ENCODE measurements at places on chromosomes 4 and X.

GRCh38 chr4:24921491-24921890 lies 8.6 kb upstream of the CCDC149 start:
- H3K4me3 ChIP-seq: no peak overlapping the region
- peaks cover 4% of the 10 kb centered on the region for H3K36me3 ChIP-seq
- peaks cover 3% of the 10 kb centered on the region for H3K4me1 ChIP-seq
- DNase-seq: no peak
- no peak overlapping the region for H3K27ac ChIP-seq

DNA sequence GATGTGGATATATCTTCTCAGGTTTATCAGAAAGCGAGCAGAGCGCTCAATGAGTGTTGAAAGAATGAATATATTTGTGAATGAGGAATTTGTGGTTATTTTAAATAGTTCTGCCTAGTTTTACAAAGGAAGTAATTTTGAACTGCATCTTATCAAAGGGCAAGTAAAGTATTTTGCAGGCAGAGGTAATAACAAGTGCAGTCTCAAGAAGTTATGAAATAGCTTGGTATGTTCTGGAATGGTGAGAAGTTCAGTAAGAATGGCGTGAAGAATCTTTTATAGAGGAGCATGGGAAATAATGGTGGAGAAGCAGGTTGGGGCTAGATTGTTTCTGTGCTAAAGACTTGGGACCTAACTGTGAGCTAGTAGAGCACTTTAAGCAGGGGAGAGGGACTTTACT lies 10.9 kb downstream of the TMA16 start:
- no peaks in the 10 kb centered on the region for H3K27me3 ChIP-seq
- no peak overlapping the region for H3K27ac ChIP-seq
- DNase-seq: no peak
- peaks cover 60% of the 10 kb centered on the region for H3K36me3 ChIP-seq

DNA sequence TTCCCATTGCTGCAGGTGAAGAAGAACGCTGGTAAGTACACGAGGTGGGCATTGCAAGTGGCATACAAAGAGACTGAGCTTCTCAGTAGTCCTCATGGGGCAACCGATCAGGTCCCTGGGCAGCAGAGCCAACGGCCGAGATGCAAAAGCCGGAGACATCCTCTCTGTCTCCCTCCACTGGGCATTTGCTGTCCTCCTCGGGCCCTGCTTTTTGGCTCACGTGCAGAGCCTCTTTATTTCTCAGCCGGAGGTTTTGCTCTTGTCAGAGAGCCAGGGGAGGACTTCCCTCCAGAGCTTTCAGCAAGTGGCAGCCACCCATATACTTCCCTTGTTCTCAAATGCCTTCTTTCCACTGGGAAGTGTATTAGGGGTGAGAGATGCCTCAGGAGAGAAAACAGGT lies 18.0 kb downstream of the STARD8 start:
- no peak for DNase-seq
- no peaks in the 10 kb centered on the region for H3K4me1 ChIP-seq
- H3K36me3 ChIP-seq: no peaks in the 10 kb centered on the region
- no peaks in the 10 kb centered on the region for H3K27me3 ChIP-seq
- no peak overlapping the region for H3K27ac ChIP-seq

DNA sequence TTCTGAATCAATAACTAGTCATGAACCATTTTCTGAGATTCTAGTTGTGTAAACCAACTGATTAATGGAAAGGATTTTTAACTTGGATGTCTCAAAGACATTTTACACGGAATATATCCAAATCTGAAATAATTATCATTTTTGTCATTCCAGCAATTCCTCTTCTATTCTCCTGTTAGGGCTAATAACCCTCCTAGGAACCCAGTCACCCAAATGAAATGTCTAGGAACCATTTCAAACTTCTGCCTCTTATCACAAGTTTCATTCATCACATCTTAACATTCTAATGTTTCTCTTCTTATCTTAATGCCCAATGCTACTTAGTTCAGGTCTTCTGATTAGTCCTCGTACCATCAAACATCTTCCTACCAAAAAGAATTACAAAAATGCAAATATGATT lies 639.8 kb downstream of the DMD start:
- H3K27ac ChIP-seq: no peak overlapping the region
- no peaks in the 10 kb centered on the region for H3K36me3 ChIP-seq
- H3K4me3 ChIP-seq: no peak overlapping the region
- no peak for DNase-seq

GRCh38 chrX:3520982-3521381 lies 174.5 kb upstream of the MXRA5 start:
- no peaks in the 10 kb centered on the region for H3K36me3 ChIP-seq
- H3K4me3 ChIP-seq: no peak overlapping the region
- H3K27ac ChIP-seq: no peak overlapping the region
- H3K27me3 ChIP-seq: no peaks in the 10 kb centered on the region
- H3K4me1 ChIP-seq: no peaks in the 10 kb centered on the region
- DNase-seq: no peak

- no peaks in the 10 kb centered on the region for H3K36me3 ChIP-seq
- H3K4me1 ChIP-seq: no peaks in the 10 kb centered on the region
- H3K27ac ChIP-seq: no peak overlapping the region
- no peak for DNase-seq
- H3K4me3 ChIP-seq: no peak overlapping the region
Measured at GRCh38 chrX:9164086-9164485, 130.2 kb upstream of the FAM9B start.

GRCh38 chrX:29447867-29448266 lies 767.5 kb upstream of the MAGEB2 start:
- no peak overlapping the region for H3K4me3 ChIP-seq
- H3K4me1 ChIP-seq: no peaks in the 10 kb centered on the region
- H3K36me3 ChIP-seq: no peaks in the 10 kb centered on the region

GRCh38 chr4:89379511-89380044 lies 72.0 kb upstream of the GPRIN3 start:
- H3K27me3 ChIP-seq: no peaks in the 10 kb centered on the region
- no peak overlapping the region for H3K27ac ChIP-seq
- H3K36me3 ChIP-seq: no peaks in the 10 kb centered on the region
- DNase-seq: no peak

GRCh38 chr4:122798101-122798500 lies 28.5 kb upstream of the FGF2 start:
- no peak overlapping the region for H3K4me3 ChIP-seq
- no peaks in the 10 kb centered on the region for H3K36me3 ChIP-seq
- no peaks in the 10 kb centered on the region for H3K4me1 ChIP-seq
- DNase-seq: no peak
- no peak overlapping the region for H3K27ac ChIP-seq

DNA sequence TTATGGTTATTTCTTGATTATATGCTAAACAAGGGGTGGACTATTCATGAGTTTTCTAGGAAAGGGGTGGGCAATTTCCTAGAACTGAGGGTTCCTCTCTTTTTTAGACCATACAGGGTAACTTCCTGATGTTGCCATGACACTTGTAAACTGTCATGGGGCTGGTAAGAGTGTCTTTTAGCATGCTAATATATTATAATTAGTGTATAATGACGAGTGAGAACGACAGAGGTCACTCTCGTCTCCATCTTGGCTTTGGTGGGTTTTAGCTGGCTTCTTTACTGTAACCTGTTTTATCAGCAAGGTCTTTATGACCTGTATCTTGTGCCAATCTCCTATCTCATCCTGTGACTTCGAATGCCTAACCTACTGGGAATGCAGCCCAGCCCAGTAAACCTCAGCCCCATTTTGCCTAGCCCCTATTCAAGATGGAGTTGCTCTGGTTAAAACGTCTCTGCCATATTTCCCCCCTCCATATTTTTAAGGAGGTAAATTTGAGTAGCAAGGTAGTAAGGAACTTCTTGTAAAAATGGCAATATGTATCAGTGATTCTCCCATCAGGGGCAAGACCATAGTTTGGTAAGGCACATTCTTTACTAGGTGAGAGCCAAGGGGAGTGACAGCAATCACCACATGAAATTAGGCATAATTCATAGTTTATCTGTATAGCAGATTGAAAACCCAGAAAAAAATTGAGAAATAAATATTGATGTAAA lies 2.6 kb downstream of the CXCL2 start:
- no peak for DNase-seq
- H3K36me3 ChIP-seq: no peaks in the 10 kb centered on the region
- H3K27me3 ChIP-seq: no peaks in the 10 kb centered on the region

DNA sequence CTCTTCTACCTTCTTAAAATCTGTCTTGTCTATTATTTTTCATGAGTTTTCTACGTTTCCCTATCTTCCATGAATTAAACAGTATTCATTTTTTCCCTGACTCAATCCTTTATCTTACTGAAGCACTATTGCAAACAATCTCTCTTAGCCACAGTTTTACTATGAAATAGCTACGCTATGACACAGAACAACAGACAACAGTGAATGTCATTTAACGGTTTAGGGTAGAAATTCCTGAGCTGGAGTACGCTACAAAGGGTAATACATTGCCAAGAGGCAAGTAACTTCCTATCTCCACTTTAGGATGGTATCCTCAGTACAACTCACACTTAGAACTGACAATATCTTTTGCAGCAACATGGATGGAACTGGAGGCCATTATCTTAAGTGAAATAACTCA lies 552.6 kb downstream of the INPP4B start:
- no peak for DNase-seq
- no peak overlapping the region for H3K4me3 ChIP-seq
- H3K27me3 ChIP-seq: no peaks in the 10 kb centered on the region

GRCh38 chrX:135383249-135383648 lies 38.5 kb upstream of the SMIM10L2A start:
- no peak for DNase-seq
- no peaks in the 10 kb centered on the region for H3K4me1 ChIP-seq
- no peak overlapping the region for H3K4me3 ChIP-seq
- H3K27me3 ChIP-seq: no peaks in the 10 kb centered on the region
- no peak overlapping the region for H3K27ac ChIP-seq
- no peaks in the 10 kb centered on the region for H3K36me3 ChIP-seq

DNA sequence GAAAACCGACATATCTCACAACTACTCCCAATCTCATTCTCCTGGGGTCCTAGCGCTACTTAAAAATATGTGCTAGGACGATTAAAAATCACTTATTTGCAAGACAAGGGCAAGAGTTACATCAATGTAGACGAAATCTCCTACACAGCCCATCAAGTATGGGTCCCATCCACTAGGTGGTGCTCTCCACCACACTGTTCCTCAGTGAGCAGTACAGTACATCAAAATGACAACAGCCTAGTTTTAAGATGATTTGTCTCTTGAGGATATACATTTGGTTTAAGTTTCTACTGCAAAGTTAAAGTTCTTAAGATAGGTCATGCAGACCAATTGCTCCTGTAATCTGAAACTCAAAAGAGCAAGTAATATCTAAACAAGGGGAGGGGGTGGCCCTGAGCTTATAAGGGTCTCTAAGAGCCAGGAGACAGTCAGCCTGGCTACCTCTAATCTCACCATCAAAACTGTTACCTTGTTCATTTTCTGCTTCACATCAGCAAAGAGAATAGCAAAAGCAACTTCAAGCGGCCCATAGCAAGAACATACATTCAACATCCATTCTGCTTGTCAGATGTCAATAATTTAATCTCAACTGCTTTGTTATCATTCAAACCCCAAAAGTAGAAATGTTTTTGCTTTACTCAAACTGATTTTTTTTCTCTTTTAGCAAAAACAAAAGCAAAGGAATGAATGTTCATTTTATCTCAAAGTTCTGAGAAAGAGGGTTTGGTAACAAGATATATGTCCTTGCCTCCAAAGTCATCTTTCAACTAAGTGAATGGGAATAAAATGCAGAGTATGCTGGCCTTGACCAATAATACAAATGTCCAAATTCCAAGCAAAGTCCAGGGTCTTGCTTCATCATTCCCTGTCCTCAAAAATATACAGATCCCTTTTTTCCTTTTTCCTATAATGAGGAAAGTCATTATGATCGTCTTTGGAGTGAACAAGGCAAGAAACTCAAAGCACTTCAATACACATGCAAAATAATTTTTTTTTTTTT lies 53.1 kb downstream of the STX18 start:
- H3K36me3 ChIP-seq: no peaks in the 10 kb centered on the region
- H3K27ac ChIP-seq: 0 out of 2 replicates have a peak overlapping the region, but pooled peaks have one; percentile 24
- H3K4me1 ChIP-seq: peaks cover 41% of the 10 kb centered on the region
- no peaks in the 10 kb centered on the region for H3K27me3 ChIP-seq

- no peaks in the 10 kb centered on the region for H3K27me3 ChIP-seq
- H3K4me1 ChIP-seq: no peaks in the 10 kb centered on the region
- DNase-seq: no peak
- H3K4me3 ChIP-seq: no peak overlapping the region
- no peak overlapping the region for H3K27ac ChIP-seq
Measured at GRCh38 chrX:9851890-9852289, 65.7 kb downstream of the SHROOM2 start.

DNA sequence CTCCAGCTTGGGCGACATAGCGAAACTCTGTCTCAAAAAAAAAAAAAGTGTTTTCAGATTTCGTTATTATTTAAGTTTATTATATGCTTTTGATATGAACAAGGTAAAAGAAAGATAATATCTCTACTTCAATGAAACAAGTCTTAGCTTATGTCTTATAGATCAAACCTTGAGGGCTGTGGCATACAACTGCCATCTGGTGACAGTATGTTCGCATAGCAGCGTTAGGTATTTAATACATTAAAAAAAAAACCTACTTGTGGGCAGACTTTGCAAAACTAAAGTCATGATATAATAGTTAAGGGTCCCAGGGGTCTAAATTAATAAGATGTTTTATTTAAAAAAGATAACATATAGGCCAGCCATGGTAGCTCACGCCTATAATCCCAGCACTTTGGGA lies 161.2 kb upstream of the AMOT start:
- H3K4me3 ChIP-seq: no peak overlapping the region
- no peak overlapping the region for H3K27ac ChIP-seq
- H3K4me1 ChIP-seq: no peaks in the 10 kb centered on the region

DNA sequence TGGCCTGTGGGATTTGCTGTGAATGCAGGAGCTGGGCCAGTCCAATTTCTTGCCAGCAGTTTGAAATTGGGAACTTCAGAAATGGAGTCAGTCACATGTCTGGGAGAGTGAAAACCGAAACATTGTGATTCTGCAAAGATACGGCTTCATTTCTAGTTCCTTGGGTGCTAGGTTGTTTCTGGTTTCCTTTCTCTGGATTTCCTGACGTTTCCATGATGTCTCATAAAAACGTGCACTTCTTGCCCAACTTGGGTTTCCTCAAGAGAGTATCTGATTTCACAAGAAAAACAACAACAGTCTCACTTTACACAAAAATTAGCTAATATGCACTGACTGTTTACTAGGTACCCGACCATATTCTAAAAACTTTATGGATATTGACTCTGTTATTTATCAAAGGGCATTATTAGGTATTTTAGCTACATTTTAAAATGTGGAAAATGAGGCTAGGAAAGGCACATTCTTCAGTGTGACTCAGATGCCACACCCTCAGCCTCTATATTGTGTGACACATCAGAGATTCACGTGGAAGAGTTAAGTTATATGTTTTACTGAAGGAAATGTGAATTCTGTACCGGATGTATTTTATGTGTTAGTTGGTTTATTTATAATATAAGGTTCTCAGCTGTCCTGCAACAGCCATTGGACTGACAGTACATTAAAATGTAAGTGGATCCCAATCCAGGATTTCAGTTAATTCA lies 225.0 kb upstream of the PUDP start:
- H3K4me1 ChIP-seq: peaks cover 7% of the 10 kb centered on the region
- no peak overlapping the region for H3K4me3 ChIP-seq
- no peaks in the 10 kb centered on the region for H3K27me3 ChIP-seq
- H3K36me3 ChIP-seq: no peaks in the 10 kb centered on the region
- DNase-seq: no peak

DNA sequence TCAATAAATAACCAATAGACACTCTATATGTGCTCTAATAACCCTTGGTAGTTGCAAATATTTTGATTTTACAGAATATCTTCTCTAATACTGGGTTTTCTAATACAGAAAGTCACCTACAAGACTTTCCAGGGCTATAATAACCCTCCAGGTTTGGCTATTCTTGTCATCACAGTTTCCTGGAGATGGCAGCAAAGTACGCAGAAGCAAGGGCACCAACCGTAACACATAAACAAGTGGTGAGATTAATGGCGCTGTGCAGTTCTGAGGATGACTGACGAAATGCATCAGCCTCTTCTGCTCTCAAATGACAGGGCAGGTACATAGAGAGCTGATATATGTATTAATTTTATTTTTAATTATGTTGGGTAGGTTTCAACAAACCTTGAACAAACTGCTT lies 122.4 kb downstream of the C4orf33 start:
- no peaks in the 10 kb centered on the region for H3K36me3 ChIP-seq
- peaks cover 25% of the 10 kb centered on the region for H3K4me1 ChIP-seq
- H3K27me3 ChIP-seq: no peaks in the 10 kb centered on the region

Measured in Karpas-422 (cell line).